ENCODE measurements at places on chromosomes 2 and 18. TPM values are rescaled to one million over a fixed set of nuclear protein-coding genes. Genes with fewer than 3 reads are reported as not detected.

PID1 gene
- total RNA-seq, result 4.0 TPM

CEP76 gene
- total RNA-seq, result 6.3 TPM

ELOA2 gene
- not detected for total RNA-seq

ETAA1 gene
- 7.7 TPM for total RNA-seq

GAL3ST2 gene
- total RNA-seq, result 0.42 TPM

HSPD1 gene
- total RNA-seq, result 614 TPM

BMP10 gene
- total RNA-seq, result not detected

ARHGAP28 gene
- total RNA-seq, result 0.02 TPM

MC4R gene
- total RNA-seq, result not detected

FBXO15 gene
- 0.75 TPM for total RNA-seq

ERMN gene
- not detected for total RNA-seq

LIMS3 gene
- not detected for total RNA-seq

CRYBA2 gene
- not detected for total RNA-seq

STARD6 gene
- total RNA-seq, result not detected

OTOF gene
- 0.10 TPM for total RNA-seq

NTSR2 gene
- total RNA-seq, result not detected

BCL11A gene
- 0.02 TPM for total RNA-seq

LYG1 gene
- total RNA-seq, result 1.5 TPM

All from A549 treated with Mapracorat at 1 μM for 4 hours (cell line).